Mesenchymal stem cell (in vitro differentiated cells and primary cell): ENCODE measurements at places on chromosomes 4 and X.

- no peak for DNase-seq
These were observed 193.5 kb upstream of the AMOT start for GRCh38 chrX:113033966-113034680.

- no peak for DNase-seq
These were observed 10.5 kb upstream of the TBC1D19 start for GRCh38 chr4:26573389-26573794.

DNA sequence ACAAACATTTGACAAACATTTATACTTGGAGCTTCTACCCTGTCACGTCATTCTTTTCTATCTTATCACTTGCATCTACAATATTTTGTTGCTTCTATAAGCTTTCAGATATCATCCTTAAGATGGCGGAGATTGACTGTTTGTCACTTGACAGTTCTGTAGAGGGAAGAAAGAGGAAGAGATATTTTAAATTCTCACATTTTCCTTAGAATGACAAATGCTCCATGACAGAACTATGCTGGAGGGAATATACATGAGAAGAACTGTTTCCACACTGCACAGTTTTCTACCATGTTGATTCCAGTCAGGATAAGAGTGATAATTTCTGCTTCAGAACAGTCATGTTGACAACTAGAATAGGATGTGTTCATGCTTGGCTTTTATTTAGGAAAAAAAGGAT lies 29.7 kb downstream of the FAM133A start:
- no peak for DNase-seq

DNA sequence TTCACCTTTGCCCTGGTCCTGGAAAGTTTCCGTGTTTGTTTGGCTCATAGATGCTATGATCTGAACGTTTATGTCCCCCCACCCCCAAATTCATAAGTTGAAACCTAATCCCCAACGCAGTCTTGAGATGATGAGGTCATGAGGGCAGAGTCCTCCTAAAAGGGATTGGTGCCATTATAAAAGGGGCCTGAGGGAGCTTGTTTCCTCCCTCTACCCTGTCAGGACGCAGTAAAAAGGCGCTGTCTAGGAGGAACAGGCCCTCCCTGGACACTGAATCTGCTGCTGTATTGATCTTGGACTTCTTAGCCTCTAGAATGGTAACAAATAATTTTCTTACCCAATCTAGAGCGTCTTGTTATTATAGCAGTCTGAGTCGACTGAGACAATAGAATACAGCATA lies 2190.6 kb upstream of the TENM3 start:
- DNase-seq, result no peak

DNA sequence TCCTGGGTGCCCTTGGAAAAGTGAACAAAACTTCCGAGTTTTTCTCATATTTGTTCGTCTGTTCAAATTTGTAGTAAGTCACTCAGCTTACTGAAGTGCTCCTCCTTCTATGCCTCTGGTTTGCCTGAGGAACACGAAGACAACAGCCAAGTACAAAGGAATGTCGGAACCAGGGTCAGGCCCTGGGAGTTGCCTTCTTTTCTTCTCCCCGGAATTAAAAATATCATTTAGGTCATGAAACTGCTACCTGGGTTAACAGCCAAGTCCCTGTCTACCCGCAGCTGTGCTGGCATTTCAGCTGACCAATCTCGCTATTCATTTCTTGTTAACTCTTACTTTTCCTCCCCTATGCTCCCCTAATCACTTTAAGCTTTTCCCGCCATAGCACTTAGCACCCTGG lies 137.6 kb upstream of the TEX13D start:
- DNase-seq, result no peak

DNA sequence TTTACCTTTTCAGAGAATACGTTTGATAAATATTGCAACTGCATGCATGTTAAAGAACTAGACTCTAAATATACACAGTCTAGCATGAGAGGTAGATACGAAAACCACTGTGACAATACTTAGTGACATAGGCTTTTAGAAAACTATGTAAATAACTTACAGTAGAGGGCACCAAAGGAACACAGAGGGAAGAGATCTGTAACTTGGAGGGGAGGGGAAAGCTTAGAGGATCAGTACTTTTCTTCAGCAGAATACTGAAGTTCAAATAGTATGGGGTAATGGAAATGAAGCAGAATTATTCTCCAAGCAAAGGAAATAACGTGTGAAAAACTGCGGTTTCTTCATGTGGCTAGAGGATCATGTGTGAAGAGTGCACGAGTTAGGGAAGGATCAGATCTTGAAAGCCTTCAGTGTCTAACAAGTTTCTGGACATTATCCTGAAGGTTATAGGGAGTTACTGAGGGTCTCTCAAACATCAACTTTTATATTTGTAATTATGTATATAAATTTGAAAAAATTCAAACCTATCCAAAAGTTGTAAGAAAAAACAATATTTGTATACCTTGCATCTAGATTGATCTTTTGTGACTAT lies 264.3 kb downstream of the NPFFR2 start:
- peak; percentile 58 for DNase-seq

GRCh38 chr4:38752372-38752940 lies 30.3 kb downstream of the TLR10 start:
- peak; percentile 76 for DNase-seq

DNA sequence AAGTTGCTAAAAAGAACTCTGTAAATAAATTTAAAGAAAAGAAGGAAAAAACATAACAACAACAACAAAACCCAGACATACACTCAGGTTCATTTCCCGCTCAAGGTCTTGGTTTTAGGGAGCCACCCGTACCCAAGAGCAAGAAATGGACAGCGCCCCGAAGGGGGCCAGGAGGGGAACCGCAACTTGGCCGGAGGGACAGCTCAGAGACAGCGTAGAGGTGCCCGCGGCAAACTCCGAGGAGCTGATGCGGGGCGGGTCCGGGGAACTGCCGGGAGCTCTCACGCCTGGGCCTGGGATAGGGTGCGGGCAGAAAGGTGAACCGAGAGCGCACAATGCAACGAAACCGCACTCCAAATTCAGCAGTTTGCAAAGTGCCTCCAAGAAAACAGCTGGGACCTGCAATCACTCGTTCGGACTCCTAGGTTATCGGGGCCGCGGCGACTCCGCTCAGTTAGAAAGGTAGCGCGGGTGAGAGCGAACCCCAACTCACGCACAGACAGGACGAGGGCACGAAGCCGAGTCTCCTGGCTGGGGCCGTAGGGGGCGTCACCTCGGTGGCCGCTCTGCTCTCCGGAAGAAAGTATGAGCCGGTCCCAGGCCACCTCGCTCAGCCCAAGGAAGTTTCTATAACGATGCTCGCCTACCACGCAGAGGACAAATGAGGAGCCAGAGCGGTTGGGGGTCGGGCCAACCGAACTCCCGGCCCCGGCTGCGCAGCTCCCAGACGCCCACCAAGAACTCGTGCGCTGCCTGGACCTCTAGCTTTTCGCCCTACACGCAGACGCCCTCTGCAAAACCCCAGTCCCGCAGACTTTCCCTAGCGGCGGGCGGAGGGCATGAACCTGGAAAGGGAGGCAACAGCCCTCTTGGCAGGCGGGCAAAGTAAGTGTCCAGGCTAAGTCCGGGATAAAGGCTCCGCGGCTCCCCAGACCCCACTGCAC lies 1.4 kb downstream of the NDNF start:
- peak; percentile 66 for DNase-seq

- no peak for DNase-seq
These were observed 44.5 kb downstream of the SEPTIN11 start for GRCh38 chr4:76993787-76994641.

GRCh38 chrX:139008185-139008584 lies 296.7 kb upstream of the FGF13 start:
- no peak for DNase-seq
